ENCODE measurements at places on chromosomes 3 and 15.
A peak's percentile ranks its signal among the peaks of the same experiment; 100 is the strongest.

DNA sequence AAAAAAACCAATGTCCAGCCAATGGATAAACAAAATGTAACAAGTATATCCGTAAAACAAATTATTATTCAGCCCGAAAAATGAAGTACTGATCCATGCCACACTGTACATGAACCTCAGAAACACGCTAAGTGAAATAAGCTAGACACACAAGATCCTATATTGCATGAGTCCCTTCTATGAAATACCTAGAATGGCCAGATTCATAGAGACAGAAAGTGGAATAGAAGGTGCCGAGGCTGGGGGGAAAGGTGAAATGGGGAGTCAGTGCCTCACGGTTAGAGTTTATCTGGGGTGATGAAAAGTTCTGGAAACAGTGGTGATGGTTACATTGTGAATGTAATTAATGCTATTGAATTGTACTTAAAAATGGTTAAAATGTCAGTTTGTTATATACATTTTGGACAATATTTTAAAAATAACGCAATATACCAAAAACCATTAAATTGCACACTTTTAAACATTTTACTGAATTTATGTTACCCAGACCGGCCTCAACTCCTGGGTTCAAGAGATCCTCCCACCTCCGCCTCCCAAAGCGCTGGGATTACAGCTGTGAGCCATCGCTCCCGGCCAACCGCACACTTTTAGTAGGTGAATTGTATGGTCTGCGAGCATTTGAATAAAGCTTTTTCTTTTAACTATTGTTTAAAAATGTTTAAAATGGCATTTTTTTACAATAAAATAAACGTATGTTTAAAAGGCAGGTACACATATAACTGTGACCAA, 2.1 kb downstream of the RNF168 start:
- DNase-seq = peak; percentile 23

DNA sequence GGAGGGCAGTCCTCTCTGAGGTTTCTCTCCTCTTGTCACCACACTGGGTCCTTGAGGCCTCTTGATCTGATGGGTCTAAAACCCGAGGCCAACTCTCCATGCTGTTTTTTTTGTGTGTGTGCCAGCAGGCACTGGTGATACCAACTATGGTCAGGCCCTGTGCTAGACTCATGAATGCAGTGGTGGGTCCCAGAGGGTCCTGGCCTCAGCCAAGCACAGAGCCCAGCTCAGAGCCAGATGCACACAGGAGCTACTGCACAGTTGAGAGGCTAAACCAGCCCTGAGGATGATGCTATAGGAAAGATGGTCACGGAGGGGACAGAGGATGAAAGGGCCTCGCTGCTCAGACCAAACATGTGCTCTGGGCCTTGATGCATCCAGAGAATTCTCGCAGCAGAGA, 33.5 kb downstream of the RAB6B start:
- DNase-seq = no peak

DNA sequence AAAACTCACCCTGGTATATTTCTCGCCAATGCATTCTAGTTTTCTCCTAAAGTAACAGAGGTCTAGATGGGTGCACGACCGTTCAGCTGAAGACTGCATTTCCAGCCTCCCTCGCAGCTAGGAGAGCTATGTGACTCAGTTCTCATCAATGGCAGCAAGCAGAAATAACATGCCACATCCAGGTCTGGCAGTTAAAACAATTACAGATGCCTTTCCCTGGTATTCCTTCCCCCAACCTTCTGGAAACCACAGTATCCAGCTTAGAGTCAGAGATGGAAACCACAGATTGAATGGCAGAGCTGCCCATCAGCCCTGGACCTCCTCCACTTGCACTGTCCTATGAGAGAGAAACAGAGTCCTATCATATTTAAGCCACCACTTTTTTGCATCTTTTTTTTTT, 4.8 kb downstream of the HAPLN3 start:
- DNase-seq = no peak

DNA sequence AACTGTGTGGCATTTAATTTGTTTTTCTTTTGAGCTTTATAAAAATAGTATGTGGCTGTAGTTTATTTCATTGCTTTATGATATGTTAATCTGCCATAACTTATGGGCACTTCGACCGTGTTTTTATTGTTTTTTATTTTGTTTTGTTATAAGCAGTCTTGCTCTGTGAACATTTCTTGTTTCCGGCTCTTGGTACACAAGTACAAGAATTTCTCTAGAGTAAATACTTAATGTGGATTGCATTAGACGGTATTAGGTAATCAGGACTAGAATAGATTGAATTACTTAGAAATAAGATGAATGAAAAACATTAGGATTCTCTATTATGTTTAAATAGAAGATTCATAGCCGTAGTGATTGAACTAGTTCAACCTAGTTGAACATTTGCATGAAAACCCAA, 2.1 kb downstream of the ZFAND6 start:
- peak; percentile 21 for DNase-seq

- DNase-seq = peak; percentile 51
Observed at GRCh38 chr15:72197460-72198355, at the start of gene GRAMD2A. Gene GRAMD2A (minus strand): TSS chr15:72197787.

DNA sequence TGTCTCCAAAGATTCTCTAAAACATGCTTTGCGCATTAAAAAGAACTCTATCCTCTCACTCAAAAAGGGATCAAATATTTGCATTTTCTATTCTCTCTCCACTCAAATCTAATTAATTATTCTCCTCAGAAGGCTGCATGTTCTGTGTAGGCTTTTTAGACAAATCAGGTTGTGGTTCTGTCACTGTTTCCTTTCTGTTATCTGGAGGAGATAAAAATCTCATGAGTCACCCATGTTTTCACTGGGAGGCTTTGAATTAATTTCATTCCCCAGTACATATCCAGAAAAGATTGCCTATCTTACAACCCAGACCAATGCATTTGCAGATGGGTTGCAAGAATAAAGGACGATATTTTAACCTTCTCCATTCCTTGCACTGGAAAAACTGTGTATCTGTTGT, 446.5 kb downstream of the GRM7 start:
- peak; percentile 75 for DNase-seq

- peak; percentile 42 for DNase-seq
Observed at GRCh38 chr3:67819447-67819846, 165.0 kb upstream of the SUCLG2 start.

GRCh38 chr3:194306109-194306686, 44.9 kb downstream of the CPN2 start:
- DNase-seq = no peak

GRCh38 chr3:15430624-15431023, 3.2 kb downstream of the EAF1 start:
- no peak for DNase-seq
